ENCODE measurements at places on chromosomes 5 and 9.

- DNase-seq: peak; percentile 74
Measured at GRCh38 chr9:114387680-114388356, at the start of gene AKNA. Gene AKNA, minus strand, starts transcription at chr9:114387982. Its CDS starts 6,649 bp downstream, at chr9:114381333.

DNA sequence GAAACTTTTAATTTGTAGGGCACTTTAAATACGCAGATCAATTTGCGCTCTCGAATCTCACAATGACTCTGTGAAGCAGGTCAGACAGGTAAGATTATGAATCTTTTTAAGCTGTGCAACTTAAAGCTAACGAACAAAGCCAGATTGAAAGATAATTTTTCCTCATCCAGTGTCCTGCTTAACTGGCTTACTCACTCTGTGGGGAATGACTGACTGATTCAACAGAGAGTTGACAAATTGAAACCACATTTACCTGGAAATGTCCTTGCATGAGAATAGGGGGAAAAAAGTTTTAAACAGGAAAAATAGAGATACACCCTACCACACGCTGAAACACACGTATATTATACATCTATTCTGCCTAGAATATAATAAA, 187.9 kb downstream of the MAN2A1 start:
- DNase-seq: no peak

GRCh38 chr5:10653043-10653442, 89.2 kb downstream of the ANKRD33B start:
- no peak for DNase-seq

GRCh38 chr9:73167614-73168013, 15.9 kb downstream of the ANXA1 start:
- no peak for DNase-seq

DNA sequence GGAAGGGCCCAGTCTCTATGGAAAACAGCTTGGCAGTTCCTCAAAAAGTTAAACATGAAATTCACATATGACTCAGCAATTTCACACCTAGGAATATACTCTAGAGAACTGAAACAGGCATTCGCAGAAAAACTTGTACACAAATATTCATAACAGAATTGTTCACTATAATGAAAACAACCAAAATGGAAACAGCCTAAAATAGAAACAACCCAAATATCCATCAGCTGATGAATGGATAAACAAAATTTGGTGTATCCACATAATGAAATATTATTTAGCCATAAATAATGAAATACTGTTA, 4.8 kb upstream of the GPR150 start:
- DNase-seq: no peak

- DNase-seq: no peak
Measured at GRCh38 chr9:129400971-129401622, 219.8 kb downstream of the C9orf50 start.

DNA sequence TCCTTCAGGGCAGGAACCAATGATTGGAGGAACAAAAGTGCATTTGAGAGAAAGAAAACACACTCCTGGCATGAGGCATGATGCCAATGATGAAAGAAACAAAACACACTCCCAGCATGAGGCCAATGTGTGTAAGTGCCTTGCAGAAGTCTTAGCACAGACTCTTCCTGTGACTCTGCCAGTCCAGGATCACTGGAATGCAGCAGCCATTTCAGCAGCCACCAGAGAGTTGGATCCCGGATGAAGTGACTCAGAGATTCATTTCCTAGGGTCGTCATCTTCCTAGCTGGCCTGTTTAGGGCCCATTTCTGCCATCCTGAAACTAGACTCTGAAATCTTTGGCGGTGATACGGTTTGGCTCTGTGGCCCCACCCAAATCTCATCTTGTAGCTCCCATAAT, 212.5 kb downstream of the CFAP90 start:
- no peak for DNase-seq

DNA sequence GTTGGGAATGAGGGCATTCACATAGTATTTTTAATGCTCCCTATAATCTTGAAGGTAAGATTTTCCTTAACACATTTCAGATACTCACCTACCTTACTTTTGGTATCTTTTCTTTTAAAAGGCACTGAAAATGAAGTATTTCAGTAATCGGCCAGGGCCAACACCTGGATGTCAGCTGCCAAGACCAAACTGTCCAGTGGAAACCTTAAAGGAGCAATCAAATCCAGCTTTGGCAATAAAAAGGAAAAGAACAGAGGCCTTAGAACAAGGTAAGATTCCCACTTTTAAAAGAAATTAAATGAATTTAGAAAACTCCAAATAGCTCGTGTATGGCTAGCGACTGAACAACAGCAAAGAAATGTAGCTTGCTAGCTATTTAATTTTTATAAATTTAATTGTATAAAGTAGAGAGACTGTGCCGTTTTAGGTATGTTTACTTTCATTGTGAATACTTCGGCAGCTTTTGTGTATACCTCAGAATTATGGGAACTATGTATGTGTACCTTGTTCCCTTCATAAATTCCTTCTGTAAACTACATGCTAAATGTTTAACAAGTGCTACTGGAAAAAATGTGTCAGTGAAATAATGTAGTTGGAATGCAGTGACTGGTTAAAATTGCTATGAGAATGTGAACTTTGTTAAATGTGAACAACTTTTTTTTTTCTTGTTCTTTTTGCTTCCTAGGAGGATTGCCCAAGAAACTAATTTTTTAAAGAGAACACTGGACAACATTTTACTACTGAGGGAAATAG, 41.9 kb downstream of the CDK7 start:
- DNase-seq: no peak

DNA sequence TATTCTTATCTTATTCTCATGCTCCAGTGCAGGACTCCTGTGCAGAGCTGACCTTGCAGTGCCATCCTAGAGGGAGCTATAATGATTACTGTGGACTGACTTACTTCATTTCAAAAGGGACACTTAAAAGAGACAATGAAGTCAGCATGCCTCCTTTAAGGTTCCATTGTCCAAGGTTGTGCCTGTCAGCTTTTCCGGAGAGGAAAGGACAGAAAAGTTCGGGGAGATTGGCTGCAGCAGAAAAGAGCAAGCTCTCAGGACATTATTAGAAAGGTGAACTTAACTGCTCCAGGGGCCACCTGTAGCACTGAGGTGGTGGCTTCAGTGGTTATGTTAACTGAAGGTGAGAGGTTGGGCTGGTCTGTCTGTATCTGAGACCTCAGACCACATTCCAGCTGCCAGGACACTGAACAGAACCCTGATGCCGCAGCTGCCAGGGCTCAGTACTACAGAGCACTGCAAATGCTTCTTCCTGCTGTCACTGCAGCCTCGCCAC, 112.9 kb downstream of the ST8SIA4 start:
- no peak for DNase-seq

DNA sequence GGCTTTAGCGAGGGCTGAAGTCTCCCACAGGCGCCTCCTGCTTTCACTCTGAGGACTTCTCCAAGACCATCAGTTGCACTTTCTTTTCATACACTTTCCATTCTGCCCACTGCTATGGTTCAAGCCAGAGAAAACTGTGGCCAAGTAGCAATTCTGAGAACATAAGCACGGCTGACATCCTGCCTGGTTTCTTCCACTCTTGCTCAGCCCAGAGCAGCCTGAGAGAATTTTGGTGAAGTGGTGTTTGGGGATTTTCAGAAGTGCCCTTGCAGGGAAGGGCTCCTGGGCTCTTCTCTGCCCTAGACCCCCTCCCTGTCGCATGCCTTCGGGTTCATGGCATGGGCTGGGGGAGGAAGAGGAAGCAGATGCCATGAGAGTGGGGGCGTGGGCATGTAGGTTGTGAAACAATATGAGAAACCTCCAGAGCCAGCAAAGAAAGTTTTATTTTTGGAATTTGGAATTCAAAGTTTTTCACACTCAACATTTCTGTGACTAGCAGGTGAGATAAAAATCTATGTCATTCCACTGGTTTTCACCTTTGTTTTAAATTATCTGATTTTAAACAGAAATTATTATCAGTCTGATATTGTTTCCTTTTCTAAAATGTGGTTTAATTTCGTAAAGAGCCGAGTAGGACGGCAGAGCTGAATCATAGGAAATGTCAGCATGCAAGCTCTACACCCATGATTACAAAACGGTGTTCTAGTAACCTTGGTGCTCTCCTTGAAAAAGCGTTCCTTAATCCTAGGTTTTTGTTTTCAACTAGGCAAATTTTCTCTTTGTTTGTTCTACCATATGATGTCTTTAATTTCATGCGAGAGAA, 27.8 kb upstream of the TNFSF8 start:
- no peak for DNase-seq

DNA sequence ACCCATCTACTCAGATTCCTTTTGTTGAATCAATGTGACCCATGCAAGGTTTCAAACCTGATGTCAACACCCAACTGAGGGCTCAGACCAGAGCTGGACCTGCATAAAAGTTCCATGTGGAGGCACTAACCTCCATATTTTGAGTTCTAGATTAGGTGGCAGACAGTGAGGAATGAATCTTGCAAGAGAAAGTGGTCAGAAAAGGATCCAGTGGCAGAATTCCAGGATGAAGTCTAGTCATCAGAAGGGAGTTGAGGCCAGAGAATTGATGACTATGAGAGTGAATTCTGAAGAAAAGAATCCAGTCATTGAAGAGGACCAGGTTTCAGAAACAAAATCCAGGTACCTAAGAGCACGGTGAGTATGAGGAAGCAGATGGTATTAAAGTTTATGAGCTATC, 205.1 kb upstream of the RGMB start:
- DNase-seq: no peak

GRCh38 chr5:5588386-5588785, 165.9 kb downstream of the ICE1 start:
- DNase-seq: no peak

GRCh38 chr5:55601204-55601618, 66.4 kb upstream of the PLPP1 start:
- DNase-seq: peak; percentile 71

- no peak for DNase-seq
Measured at GRCh38 chr5:173742432-173742816, 126.0 kb upstream of the BOD1 start.

DNA sequence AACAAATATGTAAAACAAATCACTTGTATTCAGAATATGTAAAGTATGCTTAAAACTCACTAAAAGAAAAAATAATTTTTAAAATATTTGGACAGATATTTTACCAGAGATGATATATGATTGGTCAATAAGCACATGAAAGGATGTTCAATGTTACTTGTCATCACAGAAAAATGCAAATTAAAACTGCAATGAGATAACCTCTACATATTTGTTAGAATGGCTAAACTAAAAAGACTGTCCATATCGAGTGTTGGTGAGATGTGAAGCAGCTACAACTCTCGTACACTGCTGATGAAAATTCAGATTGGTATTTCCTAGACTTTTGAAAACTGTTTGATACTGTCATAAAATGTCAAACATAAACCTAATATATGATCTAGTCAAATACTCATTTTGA, 685.1 kb downstream of the DTWD2 start:
- DNase-seq: no peak

DNA sequence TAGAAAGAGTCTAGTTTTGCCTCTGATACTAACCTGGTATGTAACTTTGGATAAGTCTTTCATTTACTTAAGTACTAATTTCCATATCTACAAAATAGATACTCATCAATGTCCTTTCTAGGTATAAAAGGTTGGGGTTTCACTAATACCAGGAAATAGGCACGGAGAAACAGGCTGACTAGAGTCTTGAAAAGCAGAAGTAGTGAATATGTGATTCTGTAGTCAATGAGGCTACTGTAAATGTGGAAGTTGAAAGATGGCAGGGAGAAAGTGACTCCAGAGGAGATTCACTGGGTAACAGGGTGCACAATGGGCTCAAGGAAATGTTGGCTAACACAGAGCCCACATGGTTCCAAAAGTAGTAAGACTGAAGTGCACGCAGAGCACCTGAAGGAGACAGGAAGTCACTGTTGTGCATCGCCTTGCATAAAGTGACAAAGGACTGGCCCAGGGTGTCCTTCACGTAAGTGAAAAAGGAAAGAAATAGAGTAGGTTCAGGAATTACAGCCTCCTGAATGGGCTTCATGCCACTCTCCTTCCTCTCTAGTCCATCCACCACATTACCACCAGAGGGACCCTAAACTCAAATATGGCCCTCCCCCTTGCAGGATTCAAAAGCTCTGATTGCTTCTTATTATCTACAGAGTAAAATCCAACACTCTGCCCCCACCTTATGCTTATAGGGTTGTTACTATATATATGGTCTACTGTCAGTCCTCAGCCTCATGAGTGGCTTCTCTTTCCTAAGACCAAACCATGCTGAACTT, 288.0 kb upstream of the SMARCA2 start:
- no peak for DNase-seq

DNA sequence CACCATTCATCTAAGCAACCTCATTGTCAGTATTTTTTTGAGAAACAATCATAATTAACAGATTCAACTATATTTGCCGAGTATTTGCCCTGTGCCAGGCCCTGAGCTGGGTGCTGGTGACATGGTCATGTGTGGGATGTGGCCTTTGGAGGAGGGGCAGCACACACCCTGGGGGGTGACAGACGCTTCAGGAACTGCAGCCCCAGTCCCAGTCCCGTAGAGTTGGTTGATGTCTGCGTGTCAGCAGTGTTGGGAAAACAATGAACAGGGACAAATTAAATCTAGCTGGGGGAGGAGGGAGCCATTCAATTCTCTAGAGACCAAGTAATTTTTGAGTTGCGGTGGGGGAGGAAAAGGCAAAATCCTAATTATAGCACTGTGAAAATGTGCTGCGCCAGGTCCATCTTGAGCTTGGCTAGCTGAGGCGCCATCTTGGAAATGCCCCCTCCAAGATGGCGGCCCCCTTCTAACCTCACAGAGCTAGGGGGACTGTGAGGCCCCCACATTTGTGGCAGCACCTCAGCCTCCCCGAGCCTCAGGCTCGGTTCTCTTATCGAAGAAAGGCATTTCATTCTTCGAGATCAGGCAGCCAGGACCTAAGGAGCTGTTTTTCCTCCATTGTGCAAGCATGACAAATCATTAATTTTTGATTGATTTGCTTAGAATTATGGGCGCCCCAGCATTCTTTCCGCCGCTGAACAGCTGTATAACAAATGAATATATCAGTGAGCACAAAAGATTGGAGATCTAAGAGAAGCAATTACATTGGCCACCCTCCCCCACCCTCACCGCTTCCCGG, 87.8 kb downstream of the ZNF618 start:
- no peak for DNase-seq

- DNase-seq: no peak
Measured at GRCh38 chr9:124101215-124101968, 89.8 kb downstream of the LHX2 start.

- no peak for DNase-seq
Measured at GRCh38 chr9:131411719-131412681, 18.1 kb downstream of the PRRC2B start.

DNA sequence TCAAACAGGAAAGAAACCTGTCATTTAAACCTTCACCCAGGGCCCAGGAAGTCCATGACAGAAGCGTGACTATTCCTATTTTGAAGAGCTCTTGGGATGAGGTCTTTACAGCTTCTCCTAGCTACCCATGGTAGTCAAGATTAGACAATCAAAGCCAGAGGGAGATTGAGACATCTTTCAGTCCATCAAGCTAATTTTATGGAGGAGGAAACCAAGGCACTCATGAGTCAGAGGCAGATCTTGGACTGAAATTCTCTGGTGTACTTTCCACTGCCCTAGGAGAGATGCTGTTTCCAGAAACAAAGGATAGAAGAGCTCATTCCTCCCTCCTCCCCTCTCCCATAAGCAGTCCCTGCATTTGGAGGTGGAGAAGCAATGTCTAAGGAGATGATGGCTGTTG, 9.2 kb downstream of the TNFSF8 start:
- no peak for DNase-seq

All from hepatic stellate cell (primary cell).